ENCODE measurements at places on chromosomes 6 and 20. TPM values are rescaled to one million over a fixed set of nuclear protein-coding genes. Genes with fewer than 3 reads are reported as not detected.

GRCh38 chr6:39880594-39880993 is 53.7 kb downstream of the MOCS1 start:
- DNase-seq: no peak

- no peak for DNase-seq
Observed at GRCh38 chr20:37687478-37687805, 6.4 kb upstream of the CTNNBL1 start.

- DNase-seq: no peak
Observed at GRCh38 chr20:44720997-44721784, 6.0 kb downstream of the CCN5 start.

DNA sequence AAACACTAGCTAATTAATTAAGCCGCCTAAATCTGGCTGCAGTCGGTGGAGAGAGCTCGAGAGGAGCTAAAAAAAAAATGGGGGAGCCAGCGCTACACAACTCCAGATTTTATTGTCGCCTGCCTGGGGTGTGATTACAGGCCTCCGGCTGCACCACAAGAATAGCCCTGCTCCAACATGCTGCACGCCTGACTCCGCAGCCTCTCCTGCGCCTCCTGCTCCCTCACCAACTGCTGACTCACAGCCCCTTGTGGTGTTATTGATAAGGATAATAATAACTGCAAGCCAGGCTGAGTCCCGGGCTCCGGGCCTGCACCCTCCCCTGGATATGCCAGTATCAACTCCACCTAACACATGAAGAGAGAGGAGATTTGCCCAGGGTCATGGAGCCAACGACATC is 16.8 kb downstream of the SIRPA start:
- DNase-seq: no peak

DNA sequence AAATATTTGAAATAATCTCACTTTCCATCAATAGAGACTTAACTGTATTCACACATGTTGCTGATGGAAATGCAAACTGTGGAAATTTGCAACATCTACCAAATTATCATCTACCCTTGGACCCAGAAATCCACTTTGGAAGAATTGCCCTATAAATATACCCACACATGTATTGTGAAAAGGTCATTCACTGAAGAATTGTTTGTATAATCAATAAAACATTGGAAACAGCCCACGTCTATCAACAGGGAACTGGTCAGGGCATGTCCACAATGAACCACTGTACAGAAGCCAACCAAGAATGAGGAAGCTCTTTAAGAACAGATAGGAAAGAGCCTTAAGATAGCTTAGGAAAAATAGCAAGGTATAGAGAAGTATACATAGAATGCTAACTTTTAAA is 36.2 kb downstream of the PXDC1 start:
- DNase-seq: no peak

GRCh38 chr6:3389390-3390167 is 67.3 kb downstream of the SLC22A23 start:
- no peak for DNase-seq

DNA sequence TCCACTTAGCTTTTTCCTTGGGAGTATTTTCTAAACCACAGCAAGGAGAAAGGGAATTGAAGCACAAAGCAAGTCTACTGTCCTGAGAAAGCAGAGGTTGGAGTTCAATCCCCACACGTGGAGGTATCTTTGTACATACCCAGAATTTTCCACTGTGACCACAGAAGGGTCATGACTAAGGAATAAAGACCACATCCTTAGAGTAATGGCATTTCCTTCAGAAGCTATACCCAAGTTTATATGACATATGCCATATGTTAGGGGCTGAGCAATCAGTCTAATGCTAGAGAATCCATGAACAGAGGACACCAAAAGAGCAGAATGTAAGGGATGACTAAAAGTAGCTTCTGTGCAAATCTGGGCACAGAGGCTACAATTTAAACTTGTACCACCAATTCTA is 46.4 kb downstream of the ATG5 start:
- no peak for DNase-seq

Gene VSTM2L
- 31.9 TPM for total RNA-seq

Gene EGFL8
- 45.7 TPM for total RNA-seq

DNA sequence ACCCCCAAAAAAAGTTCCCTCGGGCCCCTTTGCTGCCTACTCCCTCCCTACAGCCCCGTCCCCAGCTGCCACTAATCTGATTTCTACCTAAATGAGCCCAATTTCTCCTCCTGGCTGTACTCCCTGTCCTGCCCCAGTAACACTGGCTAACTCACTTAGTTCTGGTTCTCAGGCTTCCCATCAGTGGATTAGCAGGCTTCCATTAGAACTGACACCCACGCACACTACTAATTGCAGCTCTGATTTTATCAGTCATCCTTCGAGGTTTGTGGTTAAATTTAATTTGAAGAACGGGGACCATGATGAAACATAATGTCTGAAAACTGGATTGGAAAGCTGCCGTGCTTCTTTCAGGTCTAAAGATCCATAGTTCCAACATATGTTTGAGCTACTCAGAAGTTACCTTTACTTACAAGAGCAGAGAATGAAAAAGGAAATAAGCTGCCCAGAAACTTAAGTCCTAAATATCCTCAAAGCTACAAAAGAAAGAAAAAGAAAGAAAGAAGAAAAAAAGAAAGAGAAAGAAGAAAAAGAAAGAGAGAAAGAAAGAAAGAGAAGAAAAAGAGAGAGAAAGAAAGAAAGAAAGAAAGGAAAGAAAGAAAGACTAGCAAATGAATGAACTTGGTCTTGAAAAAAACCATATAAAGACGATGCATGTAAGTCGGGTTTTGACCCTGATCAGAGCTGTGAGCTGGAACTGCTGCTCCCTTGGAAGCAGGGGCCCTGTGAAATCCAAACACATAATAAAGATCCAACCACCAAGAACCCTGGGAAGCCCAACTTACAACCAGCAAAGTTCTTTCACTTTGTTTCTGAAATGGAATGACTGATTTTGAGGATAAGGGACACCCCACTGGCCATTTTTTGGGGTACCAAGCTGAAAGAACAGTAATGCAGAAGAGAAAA is 51.7 kb downstream of the CNKSR3 start:
- no peak for DNase-seq

DNA sequence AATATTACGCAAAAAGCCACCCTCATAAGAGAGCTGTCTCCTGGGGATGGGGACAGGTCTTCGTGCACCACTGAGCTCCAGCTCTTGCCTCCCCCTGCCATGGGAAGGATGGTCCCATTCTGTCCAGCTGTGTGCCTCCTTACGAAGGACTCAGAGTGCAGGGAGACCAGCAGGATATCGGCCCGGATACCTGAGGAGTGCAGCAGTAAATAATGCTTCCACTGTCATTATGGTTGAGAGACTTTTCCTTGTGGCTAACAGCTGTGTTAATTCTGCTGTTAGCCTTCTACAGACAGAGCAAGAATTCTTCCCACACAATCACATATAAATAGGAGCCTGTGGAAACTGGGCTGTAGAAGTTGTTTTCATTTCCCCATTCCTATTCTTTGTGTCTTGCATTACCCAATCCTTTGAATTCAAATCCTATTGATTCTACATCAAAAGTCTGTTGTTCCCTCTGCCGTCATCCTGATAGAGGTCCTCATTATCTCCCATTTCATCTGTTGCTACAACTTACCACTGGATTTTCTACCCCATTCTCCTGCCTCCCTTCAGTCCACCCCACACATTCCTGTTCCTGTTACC is 364.6 kb upstream of the SOX4 start:
- no peak for DNase-seq

Gene ARFRP1
- 46.1 TPM for total RNA-seq
